NCI-H2171 (cell line): ENCODE measurements at places on chromosomes 6 and 20.

DNA sequence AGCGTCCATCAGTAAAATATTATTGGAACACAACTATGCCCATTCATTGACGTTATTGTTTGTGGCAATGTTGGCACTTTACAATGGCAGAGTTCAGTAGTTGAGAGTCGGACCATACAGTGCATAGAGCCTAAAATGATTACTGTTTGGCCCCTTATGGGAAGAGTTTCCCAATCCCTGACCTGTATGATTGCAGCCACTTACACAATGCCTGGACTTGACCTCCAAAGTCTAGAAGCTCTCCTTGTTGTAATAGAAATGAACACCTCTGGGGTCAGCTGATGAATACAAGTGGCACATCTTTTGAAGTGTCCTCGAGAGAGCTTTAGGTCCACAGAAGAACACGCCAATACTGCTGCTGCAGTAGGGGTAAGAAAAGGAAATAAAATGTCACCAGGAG lies 59.0 kb downstream of the NOX3 start:
- no peak for DNase-seq

GRCh38 chr6:3376893-3377535 lies 79.8 kb downstream of the SLC22A23 start:
- peak; percentile 22 for DNase-seq

DNA sequence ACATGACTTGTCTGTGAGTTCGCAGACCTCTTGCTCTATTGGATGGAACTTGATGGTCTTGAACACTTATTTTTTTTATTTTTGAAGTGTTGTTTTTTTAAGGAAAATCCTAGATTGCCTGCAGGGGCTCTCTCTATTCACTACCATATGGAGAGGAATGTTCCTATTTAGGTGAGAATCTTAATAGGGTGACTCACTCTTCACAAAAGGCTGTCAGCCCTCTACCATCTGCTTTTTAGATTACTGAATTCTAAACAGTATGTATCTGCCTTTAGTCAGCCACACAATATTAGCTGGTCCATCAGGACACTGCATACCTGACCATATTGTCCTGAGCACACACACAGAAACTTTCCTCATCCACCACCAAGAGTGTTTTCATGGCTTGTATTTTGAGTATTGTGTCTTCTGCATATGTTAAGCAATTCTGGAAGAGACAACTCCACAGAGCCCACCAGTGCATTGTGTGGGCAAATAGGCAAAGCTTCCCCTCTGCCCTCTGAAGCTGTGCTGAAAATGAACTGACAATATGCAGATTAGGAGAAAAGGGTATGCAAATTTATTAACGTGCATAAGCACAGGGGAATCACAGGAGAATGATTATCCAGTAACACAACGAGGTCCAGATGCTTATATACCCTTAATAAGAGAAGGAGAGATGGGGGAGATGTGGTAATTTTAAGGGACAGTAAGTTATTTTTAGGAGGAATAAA lies 6.6 kb upstream of the BTBD9 start:
- DNase-seq = peak; percentile 59

- peak; percentile 75 for DNase-seq
Observed at GRCh38 chr6:149354009-149354408, 36.5 kb downstream of the TAB2 start.
